K562 (cell line): ENCODE measurements at places on chromosomes 3 and 15.
A peak's percentile ranks its signal among the peaks of the same experiment; 100 is the strongest.

GRCh38 chr3:27176256-27176655 is 192.9 kb downstream of the NEK10 start:
- DNase-seq = no peak

GRCh38 chr15:69298697-69299441 is at the start of gene PAQR5:
PAQR5 (plus strand) TSS chr15:69298912; CDS start chr15:69360081, 61,169 bp downstream.
- no peak for DNase-seq

DNA sequence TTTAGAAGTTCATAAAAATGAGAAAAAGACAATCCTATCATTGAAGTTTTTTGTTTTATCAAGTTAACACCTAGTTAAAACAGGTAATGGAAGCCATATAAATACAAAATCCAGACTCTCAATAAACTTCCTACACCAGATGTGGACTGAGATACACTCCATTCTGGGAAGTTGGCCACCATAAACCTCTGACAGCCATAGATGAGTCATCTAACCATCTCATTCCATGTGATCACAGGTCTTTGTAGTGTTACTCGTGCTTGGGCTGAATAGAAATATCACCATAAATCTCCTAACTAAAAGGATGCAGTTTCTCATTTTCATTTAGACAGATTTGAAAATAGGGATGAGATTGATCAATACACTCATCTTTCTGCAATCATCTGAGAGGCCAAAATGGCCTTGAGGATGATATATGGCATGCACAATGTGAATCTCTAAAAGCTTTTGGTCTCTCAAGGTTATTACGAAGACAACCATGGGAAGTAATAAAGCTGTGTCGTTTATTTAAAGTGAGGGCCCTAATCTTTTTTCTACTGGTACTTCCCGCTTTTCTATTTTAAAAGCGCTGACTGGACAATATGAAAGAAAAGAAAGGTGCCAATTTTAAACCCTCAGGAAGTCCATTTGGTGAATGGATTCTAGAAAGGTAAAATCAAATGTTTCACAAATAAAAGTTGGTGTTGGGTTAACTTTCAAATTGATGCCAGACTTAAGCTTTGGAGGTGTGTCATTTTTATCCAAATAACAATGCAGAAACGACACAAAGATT is 155.5 kb downstream of the POLR2M start:
- peak; percentile 25 for DNase-seq

GRCh38 chr3:144241404-144241803 is 269.8 kb downstream of the DIPK2A start:
- DNase-seq = no peak

GRCh38 chr3:13650210-13651056 is 101.5 kb downstream of the FBLN2 start:
- peak; percentile 94 for DNase-seq

- DNase-seq = no peak
Measured at GRCh38 chr3:53040351-53040820, 5.5 kb downstream of the SFMBT1 start.

DNA sequence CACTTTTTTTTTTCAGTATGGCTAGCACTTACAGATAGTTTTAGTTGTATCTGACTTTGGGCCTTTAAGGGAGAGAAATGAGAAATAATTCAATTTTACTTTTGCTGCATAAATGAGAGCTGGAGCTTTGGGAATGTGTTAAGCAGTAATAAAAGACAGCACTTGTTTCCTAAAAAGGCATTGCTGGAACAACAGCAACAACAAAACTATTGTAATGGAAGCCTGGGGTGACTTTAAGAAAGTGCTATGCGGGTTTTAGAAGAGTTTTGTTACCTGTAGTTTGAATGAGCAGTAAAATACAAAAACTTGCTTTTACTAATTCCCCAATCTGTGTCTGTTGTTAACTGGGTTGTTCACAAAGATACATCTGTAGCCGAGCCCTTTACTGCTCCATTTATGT is 774.0 kb upstream of the ARPP21 start:
- no peak for DNase-seq

GRCh38 chr3:43213631-43214030 is 72.7 kb upstream of the SNRK start:
- DNase-seq = no peak

GRCh38 chr3:132867526-132867925 is 145.3 kb upstream of the NPHP3 start:
- DNase-seq = no peak

GRCh38 chr3:72811571-72811970 is 36.7 kb downstream of the SHQ1 start:
- no peak for DNase-seq

GRCh38 chr15:65180167-65180566 is 5.0 kb downstream of the CLPX start:
- DNase-seq = no peak

DNA sequence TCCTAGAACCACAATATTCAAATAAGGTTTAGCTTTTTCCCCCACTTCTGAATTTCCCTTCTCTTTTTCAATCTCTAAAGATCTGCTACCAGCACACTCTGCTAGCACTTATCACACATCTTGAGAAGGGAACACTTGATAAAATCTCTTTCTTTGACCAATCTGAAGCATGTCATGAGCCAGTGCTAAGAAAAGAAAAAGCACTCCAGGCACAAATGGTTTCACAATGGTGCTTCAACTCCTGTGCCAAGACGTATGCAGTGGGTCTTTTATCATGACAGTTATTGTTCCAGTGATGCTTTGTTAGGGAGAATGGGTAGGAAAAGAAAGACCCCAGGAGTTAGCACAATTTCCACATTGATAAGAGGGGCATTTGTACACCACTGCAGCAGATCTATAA is 248.4 kb downstream of the ZNF385D start:
- no peak for DNase-seq

DNA sequence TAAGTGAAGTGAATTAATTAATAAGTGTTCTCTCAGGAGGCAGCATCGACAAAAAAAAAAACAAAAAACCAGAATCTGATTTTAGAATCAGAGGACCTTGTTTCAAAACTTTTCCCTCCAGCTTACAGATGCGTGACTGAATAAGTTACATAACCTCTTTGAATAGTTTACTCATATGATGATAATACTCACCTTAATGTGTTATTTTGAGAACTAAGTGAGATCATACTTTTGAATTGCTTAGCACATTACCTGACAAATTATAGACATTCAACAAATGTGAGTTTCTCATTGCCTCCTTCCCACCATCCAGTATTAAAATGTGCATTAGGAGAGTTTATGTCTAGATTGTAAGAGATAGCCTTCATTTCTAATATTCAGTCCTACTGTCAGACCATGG is 94.0 kb downstream of the SOX2 start:
- DNase-seq = no peak

DNA sequence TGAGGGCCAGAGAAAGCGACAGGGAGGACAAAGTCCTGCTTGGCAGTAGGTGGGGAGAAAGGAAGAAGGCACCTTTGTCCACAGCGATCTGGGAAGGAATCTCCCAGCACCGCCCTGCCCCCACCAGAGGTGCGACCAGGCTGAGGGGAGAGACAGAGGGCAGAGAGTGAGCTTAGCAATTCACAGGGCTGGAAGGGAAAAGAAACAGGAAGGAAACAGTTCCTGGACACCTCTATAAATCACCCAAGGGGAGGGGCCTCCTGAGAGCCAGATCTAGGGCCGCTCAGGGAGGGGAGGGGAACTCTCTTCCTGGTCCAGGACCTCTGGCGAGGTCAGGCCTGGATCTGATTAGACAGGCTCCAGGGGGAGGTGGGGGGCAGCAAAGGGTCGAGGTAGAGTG is 35.4 kb downstream of the RNU5B-1 start:
- peak; percentile 53 for DNase-seq

DNA sequence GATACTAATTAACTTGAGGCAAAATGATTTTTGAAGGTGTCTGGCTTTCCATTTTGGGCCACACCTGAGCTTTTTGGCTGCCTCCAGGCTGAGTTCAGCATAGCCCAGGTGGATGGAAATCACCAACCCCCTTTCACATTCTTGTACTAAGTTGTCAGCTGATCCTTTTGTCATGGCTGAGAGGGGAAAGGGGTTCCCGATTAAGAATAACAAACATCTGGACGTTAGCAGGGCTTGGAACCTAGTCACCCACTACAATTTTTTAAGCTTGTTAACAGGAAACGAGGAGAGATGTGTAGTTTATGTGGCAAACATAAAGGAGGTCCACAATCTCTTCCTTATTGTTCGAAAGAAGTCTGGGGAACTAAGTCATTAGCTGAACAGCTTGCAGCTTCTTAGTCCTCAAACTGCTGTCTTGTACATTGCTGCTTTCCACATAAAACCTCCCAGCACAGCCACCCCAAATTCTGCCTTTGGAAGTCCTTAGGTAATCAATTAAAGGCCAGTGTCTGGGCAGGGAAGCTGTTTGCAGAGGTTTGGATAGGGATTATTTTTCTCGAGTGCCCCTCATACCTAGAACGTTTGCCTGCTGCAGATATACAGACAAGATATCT is 5.0 kb downstream of the NR2F2 start:
- no peak for DNase-seq

DNA sequence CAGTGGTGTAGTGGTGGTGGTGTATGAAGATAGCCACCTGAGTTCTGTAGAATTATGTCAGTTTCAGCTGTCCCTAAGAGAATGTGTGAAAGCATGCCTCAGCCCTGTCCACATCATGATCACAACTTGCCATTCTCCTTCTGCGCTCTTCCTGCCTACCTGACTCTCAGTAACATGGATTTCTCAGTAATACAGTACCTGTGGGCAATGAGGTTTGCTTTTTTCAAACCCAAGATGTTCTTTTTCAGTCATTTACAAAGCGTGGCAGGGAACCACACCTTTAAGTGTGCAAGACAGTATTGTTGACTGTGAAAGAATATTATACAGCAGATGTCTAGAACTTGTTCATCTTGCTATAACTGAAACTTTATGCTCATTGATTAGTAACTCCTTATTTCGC is 38.9 kb downstream of the PSMD6 start:
- no peak for DNase-seq

DNA sequence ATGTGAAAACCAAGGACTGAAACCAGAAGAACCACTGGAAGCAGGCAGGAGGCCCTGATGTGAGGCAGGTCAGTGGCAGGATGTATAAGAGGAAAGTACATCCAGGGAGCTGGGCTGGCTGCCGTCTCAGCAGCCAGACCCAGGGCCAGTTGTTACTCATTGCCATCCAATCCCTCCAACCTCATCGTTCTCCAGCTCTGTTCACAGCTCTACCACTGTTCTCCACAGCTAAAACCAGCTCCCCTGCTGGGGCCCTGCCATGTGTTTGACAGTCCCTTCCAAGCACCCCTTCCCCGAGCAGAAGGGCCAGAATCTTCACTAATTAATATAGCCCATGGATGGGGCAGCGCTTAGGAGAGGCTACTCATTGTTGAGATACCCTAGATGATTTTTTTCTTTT is 206.6 kb downstream of the MECOM start:
- no peak for DNase-seq

DNA sequence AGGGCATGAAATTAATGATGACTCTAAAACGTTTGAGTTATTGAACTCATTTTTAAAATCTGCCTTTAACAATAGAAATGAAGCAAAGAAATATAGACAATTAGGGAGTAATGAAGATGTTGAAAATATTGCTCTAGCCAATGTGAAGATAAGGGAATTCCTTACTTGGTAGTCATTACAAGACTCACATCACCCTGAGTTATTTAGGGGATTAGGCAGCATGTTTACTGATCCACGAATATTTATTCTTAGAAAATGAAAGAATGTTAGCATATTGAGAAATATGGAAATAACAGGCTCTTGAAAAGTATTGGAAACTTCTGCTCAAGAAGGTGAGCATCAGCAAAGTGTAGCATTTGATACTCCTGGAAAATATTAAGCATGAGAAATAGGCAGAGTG is 398.1 kb upstream of the ARPP21 start:
- DNase-seq = no peak

DNA sequence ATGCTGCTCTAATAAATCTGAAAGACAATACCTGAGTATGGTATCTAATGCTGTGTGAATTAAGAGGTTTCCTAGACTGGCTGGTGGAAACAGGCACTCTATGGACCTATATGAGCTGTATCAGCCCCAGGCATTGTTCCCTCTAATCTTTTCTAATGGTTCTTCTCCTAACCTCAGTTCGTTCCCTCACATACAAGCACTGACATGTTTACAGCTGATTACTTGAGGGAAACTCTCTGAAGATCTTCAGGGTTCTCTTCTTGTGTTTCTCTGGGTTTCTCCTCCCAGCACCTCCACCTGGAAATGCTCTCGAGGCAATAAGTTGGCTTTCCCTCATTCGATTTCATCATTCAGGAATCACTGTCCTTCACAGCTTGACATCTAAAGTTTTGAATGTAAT is 52.9 kb downstream of the KLF15 start:
- no peak for DNase-seq

GRCh38 chr15:95937128-95937528 is 393.4 kb upstream of the NR2F2 start:
- DNase-seq = no peak

DNA sequence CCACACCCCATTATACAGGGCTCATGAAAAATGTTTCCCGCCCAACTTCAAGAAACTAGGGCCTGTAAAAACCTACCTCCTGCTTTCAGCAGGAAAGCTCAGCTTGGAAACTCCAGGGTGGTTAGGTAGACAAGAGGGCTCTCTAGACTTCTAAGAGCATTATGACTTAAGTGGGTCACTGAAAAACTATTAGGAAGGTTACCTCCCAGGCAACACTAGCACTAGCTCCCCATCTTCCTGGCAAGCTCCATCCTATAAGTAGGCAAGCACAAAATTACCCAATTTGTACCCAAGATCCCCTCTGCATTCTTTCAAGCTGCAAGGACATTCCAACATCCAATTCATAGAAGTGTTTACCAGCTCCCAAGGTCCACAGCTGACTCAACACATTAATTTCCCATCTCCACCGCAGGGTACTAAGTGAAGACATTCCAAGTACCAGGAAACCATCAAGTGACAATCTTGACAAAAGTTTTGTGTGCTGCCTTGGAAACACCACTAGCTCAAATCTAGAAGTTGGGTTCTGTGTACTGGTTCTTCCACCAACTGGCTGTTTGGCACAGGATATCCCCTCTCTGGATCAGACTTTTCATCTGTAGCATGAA is 46.9 kb downstream of the WNT5A start:
- DNase-seq = no peak

DNA sequence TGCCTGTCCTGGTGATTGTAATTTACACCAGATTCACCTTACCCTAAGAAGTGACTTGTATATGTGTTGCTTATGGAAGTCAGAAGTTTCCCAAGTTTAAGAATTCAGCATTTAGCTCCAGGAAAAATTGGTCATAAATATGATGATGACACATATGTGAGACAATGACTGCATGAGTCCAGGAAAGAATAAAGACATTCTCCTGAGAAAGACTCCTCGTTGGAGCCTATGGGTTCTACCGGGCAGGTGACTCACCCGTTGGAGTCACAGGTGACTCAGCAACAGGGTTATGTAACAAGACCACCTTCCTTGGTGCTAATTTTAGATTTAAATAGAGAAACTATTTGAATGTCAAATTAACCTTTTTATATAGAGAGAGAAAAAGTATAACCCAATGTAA is 662.4 kb downstream of the FHIT start:
- no peak for DNase-seq

GRCh38 chr3:66449411-66449974 is 51.3 kb downstream of the LRIG1 start:
- no peak for DNase-seq

- DNase-seq = no peak
Measured at GRCh38 chr3:120438665-120439370, 12.0 kb downstream of the FSTL1 start.

- DNase-seq = no peak
Measured at GRCh38 chr15:64131547-64131946, 20.0 kb upstream of the SNX22 start.
